ENCODE measurements at places on chromosomes 7 and 10.

- DNase-seq, result peak; percentile 21
Observed at GRCh38 chr10:3132036-3133025, 40.3 kb downstream of the PITRM1 start.

DNA sequence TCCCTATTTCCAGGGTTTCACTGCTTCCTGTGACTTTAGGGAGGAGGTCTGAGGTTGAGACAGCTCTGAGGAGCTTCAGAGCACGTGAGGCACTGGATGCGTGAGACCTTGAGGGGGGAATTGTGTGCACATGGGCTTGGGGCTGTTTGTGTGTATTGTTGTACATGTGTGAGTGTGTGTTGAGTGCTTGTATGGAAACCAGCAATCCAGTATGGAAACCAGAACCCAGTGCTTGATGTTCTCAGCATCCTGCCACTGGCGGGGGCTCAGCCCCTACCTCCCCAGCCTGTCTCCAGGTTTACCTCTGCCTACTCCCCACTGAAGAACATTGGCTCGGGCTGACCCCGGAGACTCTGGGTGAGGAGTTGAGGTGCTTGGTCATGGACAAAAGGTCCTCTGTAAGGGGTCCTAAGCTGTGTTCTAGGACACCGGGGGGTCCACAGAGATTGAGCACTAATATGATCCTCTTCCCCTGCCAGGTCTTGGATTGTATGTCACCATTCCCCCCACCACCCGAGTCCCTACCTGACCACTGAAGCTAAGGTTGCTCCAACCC lies 20.8 kb downstream of the SFTPD start:
- DNase-seq, result no peak

DNA sequence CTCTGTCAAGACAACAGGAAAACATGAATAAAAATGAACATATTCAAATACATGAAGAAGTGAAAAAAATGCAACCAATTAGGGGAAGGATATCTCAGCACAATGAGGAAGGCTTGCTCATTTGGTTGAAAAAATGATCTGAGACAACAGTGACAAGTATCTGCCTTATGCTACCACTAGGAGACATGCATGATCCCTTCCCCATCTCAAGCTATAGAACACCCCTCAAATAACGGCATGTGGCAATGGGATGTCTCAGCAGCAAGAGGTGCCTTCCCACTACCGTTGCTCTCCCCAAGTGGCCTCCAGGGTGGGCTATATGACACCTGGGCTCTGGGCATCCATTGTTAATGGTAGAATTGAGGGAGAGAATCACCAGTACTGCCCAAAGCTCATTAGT lies 98.1 kb upstream of the RSU1 start:
- DNase-seq, result no peak

- DNase-seq, result no peak
Observed at GRCh38 chr10:81096558-81096957, 558.9 kb downstream of the SH2D4B start.

- DNase-seq, result no peak
Observed at GRCh38 chr7:133704453-133704852, 422.7 kb upstream of the LRGUK start.

DNA sequence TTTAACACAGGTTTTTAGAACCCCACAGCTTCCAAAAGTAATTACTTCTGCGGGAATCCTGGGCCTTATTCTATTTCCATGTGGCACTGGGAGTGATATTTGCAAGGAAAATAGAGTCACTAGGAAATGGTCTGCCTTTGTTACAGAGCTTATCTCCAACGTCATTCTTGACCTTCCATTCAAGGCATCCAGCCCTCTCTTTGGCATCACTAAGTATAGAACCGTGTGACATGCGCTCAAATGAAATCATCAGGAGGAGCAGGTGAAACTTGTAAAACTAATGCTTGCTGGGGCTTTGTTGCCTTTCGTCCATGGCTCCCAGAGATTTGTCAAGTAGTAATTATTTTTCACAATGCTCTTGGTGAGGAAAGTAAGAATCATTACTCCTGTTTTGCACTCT lies 73.4 kb downstream of the PAPSS2 start:
- no peak for DNase-seq

All from adipocyte (in vitro differentiated cells).